Liver (tissue), 10 donors: ENCODE measurements at places on chromosomes 6 and 20. TPM values are rescaled to one million over a fixed set of nuclear protein-coding genes. Genes with fewer than 3 reads are reported as not detected.

HMGA1 gene
- polyA plus RNA-seq: 7.9 TPM

MEP1A gene
- polyA plus RNA-seq: 0.01 TPM

DNA sequence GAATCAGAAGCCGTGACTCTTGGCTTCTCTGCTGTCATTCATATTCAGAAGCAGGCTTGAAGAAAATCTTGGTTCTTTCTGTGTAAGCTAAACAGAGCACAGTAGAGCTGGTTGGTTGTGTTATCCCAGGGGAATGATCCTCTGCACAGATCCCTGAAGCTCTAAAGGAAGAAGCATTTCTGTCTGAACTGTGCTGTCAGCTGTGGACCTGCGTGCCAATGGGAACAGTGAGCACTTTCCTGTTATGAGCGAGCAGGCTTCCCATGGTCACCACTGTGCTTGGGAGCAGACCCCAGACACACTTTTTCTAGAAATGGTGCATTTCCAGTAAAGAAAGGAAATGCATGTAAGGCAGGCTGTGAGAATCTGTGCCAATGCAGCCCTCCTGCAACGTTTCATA lies 490.2 kb downstream of the EPM2A start:
- H3K4me1 ChIP-seq: peaks cover 4% of the 10 kb centered on the region
- H3K27me3 ChIP-seq: no peaks in the 10 kb centered on the region
- H3K4me3 ChIP-seq: no peak overlapping the region
- H3K36me3 ChIP-seq: no peaks in the 10 kb centered on the region

- no peak overlapping the region for H3K4me3 ChIP-seq
- H3K4me1 ChIP-seq: peaks cover 3% of the 10 kb centered on the region
- DNase-seq: no peak
- no peaks in the 10 kb centered on the region for H3K36me3 ChIP-seq
- no peaks in the 10 kb centered on the region for H3K27me3 ChIP-seq
Observed at GRCh38 chr6:33036535-33036934, 27.1 kb upstream of the HLA-DOA start.

DNA sequence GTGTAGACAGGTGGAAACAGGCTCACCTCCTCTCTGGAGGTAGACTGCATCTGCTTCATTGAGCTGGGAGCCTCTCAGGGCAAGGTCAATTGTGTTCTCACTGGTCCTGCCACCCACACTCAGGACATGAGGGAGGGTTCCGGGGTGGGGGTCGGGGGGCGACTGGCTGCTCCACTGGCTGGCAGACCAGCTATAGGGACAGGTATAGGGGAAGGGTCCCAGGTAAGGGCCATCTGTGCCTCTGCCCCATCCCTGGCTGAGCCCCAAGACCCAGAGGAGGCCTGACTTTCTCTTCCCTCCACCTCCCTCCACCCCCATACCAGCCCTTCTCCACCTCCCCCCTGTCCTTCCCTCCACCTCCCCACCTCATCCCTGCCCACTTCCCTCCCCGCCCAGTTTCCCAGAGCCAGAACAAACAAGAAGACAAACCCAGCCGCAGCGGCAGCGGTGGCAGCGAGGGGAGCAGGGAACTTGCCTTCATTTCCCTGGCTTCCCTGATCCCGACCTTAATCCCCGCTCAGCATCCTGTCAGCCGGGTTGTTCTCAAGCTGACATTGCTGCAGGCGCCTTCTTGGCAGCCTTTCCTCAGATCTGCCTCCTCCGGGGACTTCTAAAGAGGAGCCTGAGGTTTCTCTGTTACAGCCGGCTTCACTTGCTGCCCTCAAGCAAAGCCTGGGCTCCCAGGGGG lies 18.3 kb upstream of the FOXP4 start:
- no peak overlapping the region for H3K4me3 ChIP-seq
- H3K4me1 ChIP-seq: no peaks in the 10 kb centered on the region
- no peaks in the 10 kb centered on the region for H3K27me3 ChIP-seq
- H3K27ac ChIP-seq: no peak overlapping the region

DNA sequence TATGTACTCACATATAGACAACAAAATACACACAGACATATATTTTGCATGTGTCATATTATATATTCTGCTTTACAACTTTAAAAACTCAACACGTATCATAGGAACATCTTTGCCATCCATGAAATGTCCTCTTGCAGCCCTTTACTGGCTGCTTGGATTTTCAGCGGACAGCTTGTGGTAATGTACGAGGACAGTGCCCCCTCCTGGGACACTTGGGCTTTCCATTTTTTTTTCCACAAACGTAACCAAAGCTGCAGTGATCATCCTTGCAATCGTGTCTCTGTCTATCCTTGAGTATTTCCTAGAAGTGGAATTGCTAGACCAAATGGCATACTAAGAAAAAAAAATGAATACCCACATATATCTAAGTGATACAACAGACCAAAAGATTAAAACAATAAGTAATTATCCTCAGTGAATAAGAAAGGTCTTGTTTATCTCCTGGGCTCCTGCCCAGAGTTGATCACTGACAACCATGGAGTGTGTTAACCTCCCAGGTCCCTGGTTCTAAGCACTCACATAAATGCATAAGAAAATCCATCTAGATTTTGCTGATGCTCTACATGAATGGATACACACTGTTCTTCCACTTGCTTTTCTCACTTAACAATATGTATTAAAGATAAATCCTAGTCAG lies 18.1 kb downstream of the BPI start:
- H3K4me1 ChIP-seq: no peaks in the 10 kb centered on the region
- DNase-seq: no peak
- H3K36me3 ChIP-seq: no peaks in the 10 kb centered on the region
- no peaks in the 10 kb centered on the region for H3K27me3 ChIP-seq
- H3K4me3 ChIP-seq: no peak overlapping the region
